ENCODE measurements at places on chromosomes 7 and 10. TPM values are rescaled to one million over a fixed set of nuclear protein-coding genes. Genes with fewer than 3 reads are reported as not detected.

- no peak for DNase-seq
These were observed 988.6 kb downstream of the SORCS1 start for GRCh38 chr10:106175760-106176377.

DNA sequence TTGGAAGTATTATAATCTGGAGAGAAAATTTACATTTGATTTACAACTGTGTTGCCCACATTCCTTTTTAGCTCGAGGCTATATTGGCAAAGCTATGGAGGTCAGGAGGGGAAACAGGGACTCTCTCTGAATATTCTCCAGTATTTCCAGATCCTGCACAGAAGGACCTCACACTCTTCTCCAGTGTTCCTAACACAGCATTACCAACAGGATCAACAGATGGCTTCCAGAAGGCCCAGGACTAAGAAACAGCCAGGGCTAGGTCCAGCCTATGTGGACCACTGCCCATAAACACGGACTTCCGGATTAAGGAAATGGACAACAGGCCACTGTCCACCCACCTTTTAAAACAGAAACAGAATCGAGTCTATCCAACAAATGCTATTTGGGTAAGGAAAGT, 65.3 kb downstream of the CHCHD3 start:
- DNase-seq, result no peak

Gene AKR1C4
- total RNA-seq, result not detected

Gene TAC1
- 2.0 TPM for total RNA-seq

Gene PRLHR
- not detected for total RNA-seq

DNA sequence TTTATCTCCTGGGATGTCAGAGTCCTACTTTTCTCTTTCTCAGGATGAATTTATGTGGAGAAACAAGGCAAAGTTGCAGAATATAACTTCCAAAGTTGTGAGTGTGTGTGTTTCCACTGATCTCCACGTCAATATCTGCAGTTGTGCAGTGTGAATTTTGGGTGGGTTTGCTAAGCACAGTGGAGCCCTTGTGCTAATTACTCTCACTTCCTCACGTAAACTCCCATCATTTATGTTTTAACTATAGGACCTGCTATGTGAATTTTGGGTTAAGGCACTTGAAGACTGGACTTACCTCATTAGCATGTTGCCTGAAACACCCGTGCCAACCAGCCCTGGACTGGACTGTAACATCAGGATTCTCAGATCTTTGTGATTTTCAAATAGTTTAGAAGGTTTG, 51.9 kb upstream of the NPVF start:
- DNase-seq, result no peak

DNA sequence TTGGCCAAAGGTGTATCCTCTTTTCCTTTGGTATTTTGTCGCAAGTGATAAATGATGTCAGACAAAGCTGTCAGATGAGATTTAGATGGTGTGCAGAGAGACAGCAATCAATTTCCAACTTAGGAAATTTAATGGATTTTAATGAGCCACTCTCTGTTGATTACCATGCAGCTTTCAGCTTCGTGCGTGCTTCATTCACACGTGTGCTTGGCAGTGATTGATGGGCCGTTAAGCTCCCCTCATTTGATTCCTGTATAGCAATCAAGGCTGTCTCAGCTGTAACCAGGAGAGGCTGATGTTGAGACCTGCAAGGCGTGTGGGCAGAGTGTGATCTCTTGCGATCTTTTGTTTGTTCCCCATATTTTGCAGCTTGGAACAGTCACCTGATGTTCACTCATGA, 439.6 kb downstream of the CALN1 start:
- no peak for DNase-seq

- no peak for DNase-seq
These were observed 70.2 kb upstream of the PPP2R2D start for GRCh38 chr10:131830446-131831130.

DNA sequence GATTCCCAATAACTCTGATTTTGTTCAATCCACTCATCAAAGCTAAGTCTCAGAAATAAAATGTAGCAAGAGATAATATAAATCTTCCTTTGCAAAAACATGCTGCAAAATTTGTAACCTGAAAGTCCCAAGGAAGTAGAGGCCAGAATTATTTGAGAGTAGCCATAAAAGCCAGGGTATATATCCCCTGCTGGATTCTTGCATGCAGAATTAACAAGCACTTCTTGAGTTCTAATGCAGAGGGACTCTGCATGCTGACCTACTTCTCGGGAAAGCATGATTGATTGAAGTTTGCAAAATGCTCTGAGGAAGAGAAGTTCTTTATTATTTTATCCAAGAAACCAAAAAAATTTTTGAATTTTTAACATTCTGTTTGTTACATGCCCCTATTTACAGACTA, 121.6 kb downstream of the THSD7A start:
- no peak for DNase-seq

- no peak for DNase-seq
These were observed 11.5 kb upstream of the RSU1 start for GRCh38 chr10:16828701-16829175.

GRCh38 chr7:143305423-143306070, 10.4 kb upstream of the CLCN1 start:
- DNase-seq, result peak; percentile 39

DNA sequence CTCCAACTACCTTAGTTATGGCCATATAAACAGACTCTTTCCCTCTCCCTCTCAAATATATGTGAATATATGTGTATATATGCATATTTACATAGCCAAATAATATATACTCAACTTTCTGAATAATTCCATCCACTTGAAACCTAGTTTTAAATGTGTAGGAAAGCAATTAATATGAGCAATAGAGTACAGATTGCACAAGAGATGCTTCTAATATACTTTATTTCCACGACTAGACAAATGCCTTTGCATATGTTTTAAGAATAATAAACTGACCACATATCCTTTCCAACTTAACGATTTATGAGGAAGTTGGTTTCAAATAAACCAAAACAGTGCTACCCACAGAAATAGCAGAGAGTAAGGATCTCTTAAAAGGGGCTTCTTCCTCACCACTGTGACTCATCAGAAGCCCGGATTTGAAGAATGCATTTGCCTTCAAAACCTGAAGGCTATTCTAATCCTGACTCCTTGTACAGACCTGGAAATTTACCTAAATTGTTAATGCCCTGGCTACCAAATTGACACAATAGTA, 266.3 kb downstream of the AHR start:
- DNase-seq, result no peak

Gene BEND7
- 37.9 TPM for total RNA-seq

Gene FRAT1
- 7.0 TPM for total RNA-seq

Gene MAGI2
- 9.0 TPM for total RNA-seq

DNA sequence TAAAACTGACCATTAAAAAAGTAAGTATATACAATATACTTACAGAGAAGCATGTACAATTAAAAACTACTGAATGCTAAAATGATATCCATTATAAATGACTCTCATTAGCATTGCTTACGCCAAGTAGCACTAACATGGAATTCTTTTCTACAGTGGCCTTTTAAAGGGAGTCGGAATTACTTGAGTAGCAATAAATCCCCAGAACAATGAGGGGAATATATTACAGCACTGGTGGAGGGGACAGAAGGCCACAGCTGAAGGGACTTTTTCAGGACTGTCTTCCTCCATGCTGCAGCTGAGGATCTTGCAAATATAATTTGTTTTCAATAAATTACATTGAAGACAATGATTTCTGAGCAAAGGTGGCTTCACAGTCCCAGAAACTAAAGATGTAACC, 97.0 kb downstream of the ALOX5 start:
- no peak for DNase-seq

- peak; percentile 51 for DNase-seq
These were observed 50.0 kb upstream of the ZNF716 start for GRCh38 chr7:57399972-57400371.

Gene TMEM139
- total RNA-seq, result 36.7 TPM
